Ovary (tissue), 10 donors: ENCODE measurements at places on chromosomes 16 and 17. TPM values are rescaled to one million over a fixed set of nuclear protein-coding genes. Genes with fewer than 3 reads are reported as not detected.
A peak's percentile ranks its signal among the peaks of the same experiment; 100 is the strongest.

DNA sequence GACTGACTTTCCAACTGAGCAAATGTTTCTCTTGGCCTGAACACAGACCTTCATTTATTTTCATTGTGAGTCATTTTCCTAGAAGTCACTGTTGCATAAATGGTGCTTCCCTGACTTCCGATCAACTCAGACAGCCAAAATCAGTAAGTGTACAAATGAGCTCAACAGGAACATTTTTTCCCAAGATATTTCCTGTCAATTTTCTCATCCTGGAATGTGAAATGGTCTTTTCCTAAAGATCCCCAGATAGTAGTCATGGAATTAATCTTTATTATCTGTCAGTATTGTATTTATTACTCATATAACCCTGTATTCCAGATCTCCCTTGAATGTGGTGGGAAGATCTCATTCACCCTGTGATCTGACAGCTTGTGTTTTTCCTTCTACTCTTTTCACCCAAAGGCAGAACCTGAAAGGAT, 360.3 kb upstream of the KIF2B start:
- no peak overlapping the region for H3K27ac ChIP-seq
- H3K36me3 ChIP-seq = no peaks in the 10 kb centered on the region
- no peak overlapping the region for H3K4me3 ChIP-seq
- no peak for DNase-seq
- H3K27me3 ChIP-seq = no peaks in the 10 kb centered on the region
- no peaks in the 10 kb centered on the region for H3K4me1 ChIP-seq

- no peaks in the 10 kb centered on the region for H3K27me3 ChIP-seq
- DNase-seq = no peak
- H3K4me1 ChIP-seq = no peaks in the 10 kb centered on the region
- H3K27ac ChIP-seq = no peak overlapping the region
- H3K36me3 ChIP-seq = no peaks in the 10 kb centered on the region
These were observed 161.5 kb downstream of the FOXL1 start for GRCh38 chr16:86739808-86740207.

- no peak overlapping the region for H3K27ac ChIP-seq
- no peak overlapping the region for H3K4me3 ChIP-seq
- no peaks in the 10 kb centered on the region for H3K36me3 ChIP-seq
These were observed 32.5 kb downstream of the HOXB1 start for GRCh38 chr17:48498164-48498850.

DNA sequence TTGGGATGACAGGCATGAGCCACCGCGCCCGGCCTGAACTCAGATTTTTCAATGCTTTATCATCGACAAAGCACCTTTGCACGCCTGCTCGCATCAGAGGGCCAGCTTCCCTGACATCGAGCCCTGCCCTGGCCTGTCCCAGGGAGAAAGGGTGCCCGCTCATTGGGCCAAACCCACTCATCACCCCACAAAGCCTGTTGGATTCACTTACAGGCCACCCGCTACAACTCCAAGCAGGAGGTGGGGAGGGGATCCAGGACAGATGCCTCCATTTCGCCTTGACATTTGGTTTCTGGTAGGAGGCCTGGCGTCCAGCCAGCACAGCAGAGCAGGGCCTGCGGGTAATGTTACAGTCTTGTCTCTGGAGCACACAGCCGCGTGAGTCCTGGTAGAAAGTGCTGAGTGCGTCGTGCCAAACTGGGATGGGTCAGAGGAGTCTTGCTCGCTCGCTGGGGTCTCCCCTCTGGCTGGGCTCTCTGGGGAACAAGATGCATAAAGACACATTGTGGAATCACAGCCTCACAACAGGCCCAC, 19.8 kb downstream of the SMTNL2 start:
- DNase-seq = peak; percentile 93
- H3K4me3 ChIP-seq = no peak overlapping the region
- H3K4me1 ChIP-seq = peaks cover 25% of the 10 kb centered on the region
- no peaks in the 10 kb centered on the region for H3K27me3 ChIP-seq

DNA sequence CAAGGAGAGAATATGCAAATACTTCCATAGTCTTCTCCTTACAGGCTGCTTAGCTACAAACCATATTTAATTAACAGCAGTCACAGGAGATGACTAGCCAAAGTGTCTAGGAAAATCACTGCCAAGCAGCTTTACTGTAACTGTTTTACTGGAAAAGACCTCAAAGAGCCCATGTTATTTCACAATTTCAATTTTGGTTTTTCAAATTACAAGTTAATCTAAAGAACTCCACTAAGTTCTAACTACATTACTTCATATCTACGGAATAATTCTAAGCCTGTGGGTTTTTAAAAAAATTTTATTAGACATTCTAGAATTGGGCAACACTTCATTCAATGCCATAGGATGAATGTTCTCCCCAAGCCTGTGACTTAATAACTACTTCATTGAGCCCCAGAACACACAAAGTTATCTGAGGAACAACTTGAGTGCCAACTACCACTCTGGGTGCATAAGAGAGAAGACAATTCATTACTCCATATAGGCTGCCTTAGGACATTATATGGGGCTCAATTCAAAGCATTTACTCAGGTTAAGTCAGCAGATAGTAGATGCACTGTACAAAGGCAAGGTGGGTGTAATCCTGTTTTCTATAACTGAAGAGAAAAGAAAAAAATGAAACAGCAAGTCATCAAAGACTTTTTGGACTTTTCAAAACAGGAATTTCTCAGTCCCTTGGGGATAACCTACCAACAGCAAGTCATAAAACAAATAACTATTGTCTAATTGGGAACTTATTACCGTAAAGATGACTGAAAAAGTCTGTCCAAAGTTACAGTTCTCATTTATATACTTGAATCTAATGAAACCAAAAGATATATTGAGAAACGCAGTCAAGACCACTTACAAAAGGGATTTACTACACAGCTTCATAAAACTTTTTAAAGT, 33.0 kb downstream of the STAT3 start:
- no peak overlapping the region for H3K4me3 ChIP-seq
- H3K27ac ChIP-seq = no peak overlapping the region
- H3K4me1 ChIP-seq = peaks cover 8% of the 10 kb centered on the region
- no peaks in the 10 kb centered on the region for H3K36me3 ChIP-seq

DNA sequence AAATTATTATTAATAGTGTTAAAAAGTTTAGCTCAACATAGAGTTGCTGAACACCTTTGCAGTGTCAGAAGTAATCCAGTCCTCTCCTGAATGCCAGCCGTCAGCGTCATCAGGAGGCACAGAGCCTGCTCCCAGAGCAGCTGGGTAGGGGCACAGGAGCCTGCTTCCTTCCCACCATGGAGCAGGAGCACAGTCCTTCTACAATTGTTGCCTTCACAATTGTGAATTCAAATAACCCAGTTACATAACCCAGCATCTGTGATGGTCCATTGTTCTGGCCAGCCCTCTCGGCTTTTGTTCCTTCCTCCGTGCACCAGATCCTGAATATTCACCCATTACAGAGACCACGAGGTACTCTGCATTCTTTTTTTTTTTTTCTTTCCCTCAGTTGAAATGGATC, 393.9 kb upstream of the MAF start:
- H3K36me3 ChIP-seq = no peaks in the 10 kb centered on the region
- no peak overlapping the region for H3K4me3 ChIP-seq
- no peak for DNase-seq
- no peaks in the 10 kb centered on the region for H3K4me1 ChIP-seq
- H3K27ac ChIP-seq = no peak overlapping the region
- no peaks in the 10 kb centered on the region for H3K27me3 ChIP-seq

DNA sequence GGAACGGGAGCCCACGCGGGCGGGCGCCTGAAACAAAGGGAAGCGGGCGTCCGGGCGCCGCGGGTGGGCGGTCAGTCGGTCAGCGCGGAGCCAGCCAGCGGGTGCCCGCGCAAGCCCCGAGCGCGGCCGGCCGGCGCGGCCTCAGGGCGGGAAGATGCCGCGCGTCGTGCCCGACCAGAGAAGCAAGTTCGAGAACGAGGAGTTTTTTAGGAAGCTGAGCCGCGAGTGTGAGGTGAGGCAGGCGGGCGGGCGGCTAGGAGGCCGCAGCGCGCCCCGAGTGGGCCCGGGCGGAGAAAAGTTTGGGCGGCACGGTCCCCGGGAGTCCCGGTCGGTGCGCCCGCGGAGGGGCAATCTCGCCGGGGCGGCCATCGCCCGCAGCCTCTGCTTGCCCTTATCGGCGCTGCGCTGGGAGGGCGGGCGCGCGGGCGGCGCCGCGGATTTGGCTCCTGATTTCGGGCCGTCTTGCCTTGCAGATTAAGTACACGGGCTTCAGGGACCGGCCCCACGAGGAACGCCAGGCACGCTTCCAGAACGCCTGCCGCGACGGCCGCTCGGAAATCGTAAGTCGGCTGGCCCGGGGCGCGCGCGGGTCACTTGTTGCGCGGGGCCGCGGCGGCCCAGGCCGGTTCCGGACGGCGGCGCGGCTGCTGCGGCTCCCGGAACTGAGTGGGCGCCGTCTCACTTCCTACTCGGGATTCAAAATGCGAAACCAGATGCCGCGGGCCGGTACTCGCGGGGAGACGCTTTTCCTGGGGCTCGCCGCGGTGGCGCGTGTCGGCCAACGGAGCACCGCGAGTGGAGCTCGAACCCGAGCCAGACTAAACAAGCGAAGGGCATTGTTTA, 526 bp downstream of the CBFB start:
- peaks cover 11% of the 10 kb centered on the region for H3K4me1 ChIP-seq
- DNase-seq = peak; percentile 81
- peak overlapping the region; percentile 58 for H3K4me3 ChIP-seq
- no peaks in the 10 kb centered on the region for H3K36me3 ChIP-seq
- H3K27ac ChIP-seq = peak overlapping the region; percentile 87

The MEIOB gene
- polyA plus RNA-seq = 0.27 TPM
